Karpas-422 (cell line): ENCODE measurements at places on chromosomes 12 and 14.
A peak's percentile ranks its signal among the peaks of the same experiment; 100 is the strongest.

- no peak for DNase-seq
These were observed 183.3 kb upstream of the KITLG start for GRCh38 chr12:88763536-88764100.

- no peak for DNase-seq
These were observed 30.7 kb downstream of the NOC4L start for GRCh38 chr12:132174839-132175490.

GRCh38 chr12:94172973-94173372 is 24.6 kb downstream of the PLXNC1 start:
- DNase-seq, result no peak

GRCh38 chr12:83451189-83451588 is 764.5 kb downstream of the TMTC2 start:
- no peak for DNase-seq

- DNase-seq, result no peak
These were observed 80.8 kb downstream of the C14orf132 start for GRCh38 chr14:96119947-96120346.

GRCh38 chr14:92841930-92842329 is 47.8 kb downstream of the GOLGA5 start:
- DNase-seq, result no peak

- no peak for DNase-seq
These were observed 137.1 kb downstream of the MON2 start for GRCh38 chr12:62603811-62604098.

GRCh38 chr12:119444462-119445044 is 110.0 kb downstream of the CCDC60 start:
- peak; percentile 82 for DNase-seq

DNA sequence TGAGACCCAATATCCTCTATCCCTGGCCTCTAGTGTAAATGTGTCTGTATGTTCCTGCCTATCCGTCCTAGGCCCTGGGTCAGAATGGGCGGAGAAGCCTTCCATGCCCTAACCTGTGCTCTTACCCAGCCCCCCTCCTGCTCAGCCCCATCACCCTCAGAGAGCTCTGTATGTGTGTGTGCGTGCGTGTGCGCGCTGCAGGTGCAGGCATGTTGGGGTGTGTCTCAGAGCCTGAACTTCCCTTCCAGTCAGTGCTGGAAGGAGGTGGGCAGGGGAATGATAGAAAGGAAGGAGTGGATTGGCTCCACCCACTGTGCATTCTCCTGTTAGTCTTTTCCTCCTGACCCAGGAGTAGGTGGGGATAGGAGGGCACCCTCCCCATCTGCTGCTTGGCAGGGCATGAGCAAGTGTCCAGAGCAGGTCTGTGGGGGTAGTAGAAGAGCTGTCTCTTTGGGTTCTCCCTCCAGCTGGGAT is 7.2 kb downstream of the NAB2 start:
- DNase-seq, result peak; percentile 43

GRCh38 chr12:32197421-32197820 is 90.8 kb downstream of the BICD1 start:
- no peak for DNase-seq

GRCh38 chr14:61408498-61408897 is 87.1 kb downstream of the PRKCH start:
- no peak for DNase-seq

DNA sequence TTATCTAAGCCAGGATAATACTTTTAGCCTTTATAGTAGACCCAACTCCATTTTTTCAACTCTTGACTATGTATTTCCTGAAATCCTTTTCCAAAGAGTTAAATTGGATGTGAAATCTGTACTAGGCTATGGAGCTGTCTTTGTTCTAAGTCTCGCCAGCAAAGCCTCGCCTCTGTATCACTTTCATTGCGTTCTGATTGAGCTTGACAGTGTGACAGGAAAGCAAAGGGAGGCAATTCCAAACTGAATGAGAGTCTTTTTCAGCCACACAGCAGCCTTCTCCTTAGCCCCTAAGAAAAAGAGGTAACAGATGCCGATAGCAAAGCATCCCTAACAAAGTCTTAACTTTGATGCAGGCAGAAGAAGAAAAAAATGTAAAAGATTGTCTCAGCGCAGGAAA is 154.6 kb upstream of the OTX2 start:
- DNase-seq, result no peak

DNA sequence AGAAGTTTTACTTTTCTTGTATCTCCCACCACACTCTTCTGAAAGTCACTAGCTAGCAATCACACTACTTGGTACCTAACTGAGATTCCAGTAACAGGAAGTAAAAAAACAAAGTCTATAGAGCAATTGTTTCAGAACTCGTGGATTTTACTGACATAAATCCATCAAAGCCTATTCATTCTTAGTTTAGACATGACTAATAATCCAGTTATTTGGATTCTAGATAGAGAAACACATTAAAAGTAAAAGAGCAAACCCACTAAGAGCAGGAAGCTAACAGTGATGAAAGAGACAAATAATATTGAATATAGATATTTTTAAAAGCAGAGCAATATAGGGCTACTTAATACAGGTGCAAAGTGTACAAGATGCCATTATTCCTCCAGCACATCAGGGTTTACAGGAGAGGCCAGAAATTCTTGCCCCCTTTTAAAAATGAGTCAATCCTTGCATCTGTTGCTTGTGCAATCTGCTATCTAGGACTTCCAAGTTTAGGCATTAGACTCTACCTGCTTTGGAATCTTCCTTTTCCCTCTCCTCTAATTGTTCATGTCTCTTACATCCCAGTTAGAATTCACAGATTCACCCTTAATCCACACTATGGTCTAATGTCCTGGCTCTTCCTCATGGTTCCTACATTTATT is 6.0 kb downstream of the HEATR5A start:
- DNase-seq, result no peak

- no peak for DNase-seq
These were observed 132.6 kb downstream of the IGF1 start for GRCh38 chr12:102347811-102348210.

GRCh38 chr12:55817345-55818139 is at the start of the genes ORMDL2 and SARNP:
ORMDL2 (plus strand) TSS chr12:55818041; CDS start chr12:55819000, 959 bp downstream.
SARNP (minus strand) TSS chr12:55817724; CDS start chr12:55817701, 23 bp downstream.
- DNase-seq, result peak; percentile 100

- DNase-seq, result no peak
These were observed 93.6 kb downstream of the SLC24A4 start for GRCh38 chr14:92416544-92416943.

- DNase-seq, result no peak
These were observed 51.7 kb downstream of the BEGAIN start for GRCh38 chr14:100535287-100536120.

- no peak for DNase-seq
These were observed 91.7 kb upstream of the DIO3 start for GRCh38 chr14:101469382-101470247.

DNA sequence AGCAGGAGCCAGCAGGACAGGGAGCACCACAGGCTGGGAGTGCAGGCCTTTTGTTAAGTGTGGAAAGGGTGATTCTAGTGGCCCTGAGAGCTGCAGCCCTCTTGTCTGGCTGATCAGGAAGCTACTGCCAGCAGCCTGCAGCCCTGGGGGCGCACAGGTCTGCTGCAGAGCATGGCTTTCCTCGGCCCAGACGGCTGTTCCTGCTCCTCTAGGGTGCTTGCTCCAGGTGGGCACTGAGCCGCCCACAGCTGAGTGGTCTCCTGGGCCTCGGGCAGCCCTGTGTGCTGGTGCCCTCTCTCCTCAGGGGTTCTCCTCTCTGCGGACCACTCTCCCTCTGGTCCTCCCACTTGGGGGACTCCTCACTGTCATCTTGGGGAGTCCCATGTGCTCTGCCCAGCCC is 18.9 kb downstream of the CCDC88C start:
- no peak for DNase-seq

DNA sequence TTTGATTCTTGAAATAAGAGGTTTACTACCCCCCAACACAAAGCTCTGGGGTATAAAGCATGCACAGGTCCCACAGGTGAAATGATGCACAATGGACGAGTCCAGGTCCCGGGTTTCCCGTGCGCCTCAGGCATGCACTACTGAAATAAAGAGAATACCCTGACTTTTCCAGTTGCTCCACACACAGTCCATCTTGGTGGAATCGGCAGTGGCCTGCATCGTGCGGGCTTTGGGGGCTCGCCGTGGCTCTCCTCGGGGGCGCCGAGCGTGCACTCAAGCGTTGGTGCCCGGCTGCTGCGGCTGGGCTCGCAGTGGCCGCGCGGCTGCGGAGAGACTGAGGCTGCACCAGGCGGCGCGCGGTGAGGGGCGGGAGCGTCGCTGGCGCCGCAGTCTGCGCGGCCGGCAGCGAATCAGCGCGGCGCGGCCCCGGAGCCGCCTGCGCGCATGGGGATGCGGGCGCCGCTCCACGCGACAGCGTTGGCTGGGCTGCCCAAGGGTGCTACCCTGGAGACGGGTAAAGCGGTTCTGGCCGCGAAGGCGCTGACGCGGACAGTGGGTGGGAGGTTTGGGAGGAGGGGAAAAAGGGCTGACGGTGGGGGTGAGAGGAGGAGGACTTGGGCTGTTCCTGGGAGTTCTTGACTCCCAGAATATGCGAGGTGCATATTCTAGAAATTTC is 53.8 kb upstream of the CCDC175 start:
- no peak for DNase-seq

DNA sequence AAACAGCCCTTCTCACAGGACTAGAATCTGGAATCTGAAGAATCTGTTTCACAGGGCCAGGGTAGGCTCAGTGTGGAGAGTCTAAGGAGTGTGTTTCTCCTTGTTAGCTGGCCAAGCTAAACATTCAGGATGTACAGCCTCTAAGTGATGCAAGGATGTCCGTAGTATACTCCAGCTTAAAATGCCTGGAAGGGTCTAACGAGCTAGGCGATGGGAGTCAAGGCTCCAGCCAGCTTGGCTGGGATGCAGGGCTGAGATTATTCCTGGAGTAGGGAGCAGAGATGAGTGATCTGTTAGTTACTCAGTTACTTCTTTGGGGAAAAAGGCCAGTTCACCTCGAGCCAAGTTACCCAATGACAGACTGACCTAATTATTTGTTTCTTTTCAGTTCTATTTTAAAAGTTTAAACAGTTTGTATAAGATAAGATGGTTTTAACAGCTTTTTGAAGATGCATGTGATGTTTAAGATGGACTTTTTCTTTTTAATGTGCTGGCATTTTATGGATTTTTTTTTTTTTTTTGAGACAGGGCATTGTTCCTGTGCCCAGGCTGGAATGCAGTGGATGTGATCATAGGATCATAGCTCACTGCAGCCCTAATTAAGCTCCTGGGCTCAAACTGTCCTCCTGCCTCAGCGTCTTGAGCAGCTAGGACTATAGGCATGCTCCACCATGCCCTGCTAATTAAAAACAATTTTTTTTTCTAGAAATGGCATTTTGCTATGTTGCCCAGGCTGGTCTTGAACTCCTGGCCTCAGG is 41.1 kb downstream of the SYNE2 start:
- DNase-seq, result no peak

DNA sequence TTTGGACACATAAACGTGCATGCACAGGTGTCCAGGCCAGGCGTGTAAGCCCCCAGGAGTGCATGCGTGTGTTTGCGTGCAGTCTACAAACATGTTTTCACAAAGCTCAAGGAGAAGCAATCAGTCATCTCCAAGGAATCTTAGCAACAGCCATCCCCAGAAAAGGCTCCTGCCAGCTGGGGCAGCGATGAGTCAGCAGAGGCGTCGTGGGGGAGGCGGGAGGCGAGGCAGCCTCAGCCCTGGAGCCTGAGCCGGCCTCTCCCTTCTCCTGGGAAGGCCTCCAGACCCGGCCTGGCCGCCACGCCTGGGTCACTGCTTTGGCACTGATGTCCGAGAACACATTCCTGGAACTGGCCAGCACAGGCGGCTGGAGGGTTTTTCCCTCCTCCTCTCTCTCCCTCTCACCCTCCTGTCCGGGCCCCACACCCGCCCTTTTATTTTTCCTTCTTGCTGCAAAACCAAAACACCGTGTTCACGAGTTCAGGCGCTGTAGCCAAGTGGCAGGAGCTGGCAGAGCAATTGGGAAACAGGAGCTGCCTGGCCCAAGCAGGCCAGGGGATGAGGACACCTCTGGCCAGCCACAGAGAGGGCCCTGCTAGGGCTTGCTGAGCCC is 92.7 kb downstream of the LRRC74A start:
- DNase-seq, result no peak

DNA sequence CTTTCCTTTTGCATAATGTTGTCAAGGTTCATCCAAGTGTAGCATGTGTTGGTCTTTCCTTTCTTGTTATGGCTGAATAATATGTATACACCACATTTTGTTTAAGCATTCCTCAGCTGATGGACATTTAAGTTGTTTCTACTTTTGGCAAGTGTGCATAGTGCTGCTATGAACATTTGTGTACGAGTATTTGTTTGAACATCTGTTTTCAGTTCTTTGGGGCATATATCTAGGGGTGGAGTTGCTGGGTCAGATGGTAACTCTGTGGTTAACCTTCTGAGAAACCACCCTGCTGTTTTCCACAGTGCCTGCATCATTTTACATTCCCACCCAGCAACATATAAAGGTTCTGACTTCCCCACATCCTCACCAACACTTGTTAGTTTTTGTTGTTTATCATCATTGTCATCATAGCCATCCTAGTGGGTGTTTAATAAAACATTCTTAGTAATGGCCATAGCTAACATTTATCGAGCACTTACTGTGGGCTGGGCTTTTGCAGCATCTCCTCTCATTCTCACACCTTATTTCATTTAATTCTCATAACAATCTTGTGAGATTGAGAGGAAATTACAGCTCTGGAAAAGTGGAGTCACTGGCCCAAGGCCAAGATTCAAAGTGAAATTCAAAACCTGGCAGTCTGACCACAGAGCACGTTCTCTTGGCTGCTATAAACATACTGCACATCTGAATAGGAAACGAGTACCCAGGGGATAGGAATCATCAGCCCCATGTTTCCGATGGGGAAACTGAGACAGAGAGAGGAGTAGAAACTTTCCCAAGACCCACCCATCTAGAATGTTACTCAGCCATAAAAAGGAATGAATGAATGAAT is 193.6 kb downstream of the KSR2 start:
- DNase-seq, result no peak

DNA sequence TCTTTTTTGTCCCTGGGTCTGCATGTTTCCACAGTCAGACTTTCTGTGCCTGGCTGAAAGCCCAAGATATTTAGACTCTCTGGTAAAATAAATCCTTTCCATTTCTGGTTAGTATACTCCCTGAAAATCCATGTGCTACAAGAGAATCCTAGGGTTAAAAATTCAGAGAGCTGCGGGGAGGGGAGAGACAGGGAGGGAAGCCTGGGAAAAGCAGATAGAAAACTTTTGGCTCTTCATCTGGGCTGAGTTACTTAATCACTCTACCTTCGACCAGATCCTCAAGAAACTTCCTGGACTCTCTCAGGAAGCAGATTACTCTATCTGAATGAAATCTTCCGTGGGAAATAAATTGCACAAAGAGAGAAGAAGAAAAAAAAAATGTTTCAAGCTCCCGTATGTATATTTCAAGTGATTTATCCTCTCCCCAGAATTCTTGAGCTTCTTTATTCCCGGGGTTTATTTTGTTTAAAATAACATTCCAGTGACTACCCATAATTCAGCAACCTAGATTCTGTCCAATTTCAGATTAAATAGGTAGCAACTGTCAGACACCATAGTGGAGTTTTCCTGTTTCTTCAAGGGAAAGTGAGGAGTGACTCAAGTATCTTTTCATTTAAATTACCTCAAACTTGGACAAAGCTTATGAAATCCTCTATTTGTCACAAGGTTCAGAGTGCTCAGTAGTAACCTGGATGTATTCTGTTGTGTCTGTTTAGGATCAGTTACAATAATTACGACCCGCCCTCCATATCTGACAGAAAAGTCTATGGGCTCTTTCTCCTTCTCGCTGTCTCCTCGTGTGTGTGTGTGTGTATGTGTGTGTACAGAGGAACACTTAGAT is 163.7 kb downstream of the MYRFL start:
- no peak for DNase-seq

GRCh38 chr12:55996715-55997534 is at the start of gene SUOX:
SUOX (plus strand) TSS chr12:55997276; CDS start chr12:56002222, 4,946 bp downstream.
- DNase-seq, result no peak

- DNase-seq, result no peak
These were observed 7.0 kb upstream of the BDKRB1 start for GRCh38 chr14:96249029-96249428.
